ENCODE measurements at places on chromosomes 1 and 21. TPM values are rescaled to one million over a fixed set of nuclear protein-coding genes. Genes with fewer than 3 reads are reported as not detected.

GRCh38 chr21:44285138-44285992, at the start of gene AIRE:
Gene AIRE, plus strand, starts transcription at chr21:44285876. Its CDS starts 131 bp downstream, at chr21:44286007.
- DNase-seq: no peak

- DNase-seq: no peak
Measured at GRCh38 chr1:170520601-170521000, 11.4 kb upstream of the GORAB start.

DNA sequence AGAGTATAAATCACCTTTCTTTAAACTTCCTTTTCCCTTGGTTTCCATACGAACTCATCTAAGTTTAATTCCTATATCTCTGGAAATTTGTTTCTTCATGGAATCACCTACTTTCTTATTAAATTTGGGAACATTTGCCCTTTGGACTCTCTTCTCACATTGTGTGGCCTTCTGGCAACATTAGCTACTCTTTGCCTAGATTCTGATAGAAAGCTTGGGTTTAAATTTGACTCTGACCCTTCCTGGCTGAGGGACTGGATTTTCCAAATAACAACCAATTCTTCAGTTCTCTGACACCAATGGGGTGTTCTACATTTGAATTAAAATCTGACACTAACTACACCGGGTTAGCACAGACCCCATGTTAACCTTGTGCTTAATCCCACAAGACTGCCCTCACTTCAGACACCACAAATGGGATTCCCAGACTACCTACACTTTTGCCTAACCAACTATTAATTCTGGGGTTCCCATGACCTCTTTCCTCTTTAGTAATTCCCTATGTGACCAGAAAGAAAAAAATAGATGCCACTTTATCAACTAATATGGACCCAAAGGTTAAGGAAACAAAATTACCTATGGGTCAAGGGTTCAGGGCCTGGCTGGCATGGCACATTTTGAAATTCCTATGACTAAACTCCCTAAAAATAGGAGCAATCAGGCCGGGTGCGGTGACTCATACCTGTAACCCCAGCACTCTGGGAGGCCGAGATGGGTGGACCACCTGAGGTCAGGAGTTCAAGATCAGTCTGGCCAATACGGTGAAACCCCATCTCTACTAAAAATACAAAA, 9.7 kb upstream of the THEM4 start:
- DNase-seq: no peak

- no peak for DNase-seq
Measured at GRCh38 chr1:21587602-21587953, 78.4 kb downstream of the ALPL start.

Gene EFNA3
- polyA plus RNA-seq: 3.9 TPM

GRCh38 chr1:202343652-202344349, 2.1 kb upstream of the UBE2T start:
- peak; percentile 63 for DNase-seq

Gene AKR7A3
- 0.83 TPM for polyA plus RNA-seq

- no peak for DNase-seq
Measured at GRCh38 chr1:155940993-155941844, at the start of gene RXFP4. Gene RXFP4, plus strand, starts transcription at chr1:155941638. Its CDS starts 72 bp downstream, at chr1:155941710.

- DNase-seq: no peak
Measured at GRCh38 chr21:35609263-35609662, 451.1 kb downstream of the SETD4 start.

DNA sequence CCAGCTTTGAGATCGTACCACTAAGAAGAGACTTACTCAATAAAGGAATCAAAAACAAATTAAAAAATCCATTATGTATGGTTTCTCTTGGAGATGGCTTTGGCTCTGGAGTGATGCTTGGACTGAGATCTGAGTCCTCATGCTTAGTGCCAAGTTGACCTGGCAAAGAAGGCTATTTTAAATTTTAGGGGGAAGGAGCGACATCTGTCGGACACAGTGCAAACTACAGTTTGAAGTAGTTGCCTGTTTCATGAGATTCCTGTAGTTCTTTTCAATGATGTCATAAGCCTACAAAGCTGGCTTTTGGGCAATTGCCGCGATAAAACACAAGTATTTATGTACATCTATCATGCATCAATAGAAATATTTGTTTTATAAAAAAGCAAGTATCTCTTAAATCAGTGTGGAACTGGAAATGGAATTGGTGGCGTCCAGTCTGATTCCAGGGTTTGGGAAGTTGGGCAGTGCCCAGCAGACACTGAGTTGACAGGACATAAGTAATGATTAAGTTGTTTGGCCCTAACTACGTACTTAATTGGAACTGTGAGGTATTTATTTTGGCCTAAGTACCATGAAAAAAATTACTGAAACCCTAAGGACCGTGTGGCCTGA, 50.0 kb downstream of the TBCE start:
- DNase-seq: peak; percentile 72

DNA sequence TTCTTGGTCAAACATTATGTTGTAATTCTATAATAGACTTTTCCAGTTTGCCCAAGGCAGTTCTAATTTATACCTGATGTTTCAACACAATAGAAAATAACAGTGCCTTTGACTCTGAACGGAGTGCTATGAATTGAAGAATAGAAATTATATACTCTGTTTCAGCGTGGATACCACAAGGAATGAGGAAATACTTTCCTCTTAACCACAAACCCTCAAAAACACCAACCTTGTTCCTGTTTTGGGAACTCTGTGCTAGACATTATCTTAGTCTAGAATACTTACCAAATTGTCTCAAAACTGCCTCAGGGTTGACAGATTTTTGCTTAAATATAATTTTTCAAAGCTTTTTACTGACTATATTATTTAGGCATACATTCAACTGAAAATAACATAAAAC, 1629.3 kb downstream of the MRPL39 start:
- DNase-seq: peak; percentile 19

- DNase-seq: no peak
Measured at GRCh38 chr1:9699361-9699760, 47.8 kb downstream of the PIK3CD start.

Gene LCA5L
- 0.44 TPM for polyA plus RNA-seq

DNA sequence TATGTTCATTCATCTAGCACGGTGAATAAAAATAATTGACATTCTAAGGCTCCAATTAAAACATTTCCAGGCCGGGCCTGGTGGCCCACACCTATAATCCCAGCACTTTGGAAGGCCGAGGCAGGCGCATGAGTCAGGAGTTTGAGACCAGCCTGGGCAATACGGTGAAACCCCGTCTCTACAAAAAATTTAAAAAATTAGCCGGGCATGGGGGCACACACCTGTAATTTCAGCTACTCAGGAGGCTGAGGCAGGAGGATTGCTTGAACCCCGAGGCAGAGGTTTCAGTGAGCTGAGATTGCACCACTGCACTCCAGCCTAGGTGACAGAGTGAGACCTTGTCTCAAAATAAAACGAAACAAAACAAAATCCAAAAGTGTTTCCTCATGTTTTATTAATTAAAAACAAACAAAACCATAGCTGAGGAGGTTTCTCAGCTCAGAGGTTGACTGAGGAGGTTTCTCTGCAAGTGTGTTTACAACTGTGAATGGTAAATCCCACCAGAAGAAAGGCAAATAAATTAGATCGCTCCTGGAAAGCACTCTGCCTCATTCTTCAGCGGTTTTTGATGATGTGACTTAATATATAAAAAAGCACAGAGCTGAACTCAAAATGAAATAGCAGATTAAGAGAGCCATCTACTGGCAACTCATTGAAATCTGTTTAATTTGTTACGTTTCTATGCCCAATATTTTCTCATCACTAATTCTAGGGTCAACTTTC, 37.7 kb upstream of the ATG4C start:
- peak; percentile 80 for DNase-seq

DNA sequence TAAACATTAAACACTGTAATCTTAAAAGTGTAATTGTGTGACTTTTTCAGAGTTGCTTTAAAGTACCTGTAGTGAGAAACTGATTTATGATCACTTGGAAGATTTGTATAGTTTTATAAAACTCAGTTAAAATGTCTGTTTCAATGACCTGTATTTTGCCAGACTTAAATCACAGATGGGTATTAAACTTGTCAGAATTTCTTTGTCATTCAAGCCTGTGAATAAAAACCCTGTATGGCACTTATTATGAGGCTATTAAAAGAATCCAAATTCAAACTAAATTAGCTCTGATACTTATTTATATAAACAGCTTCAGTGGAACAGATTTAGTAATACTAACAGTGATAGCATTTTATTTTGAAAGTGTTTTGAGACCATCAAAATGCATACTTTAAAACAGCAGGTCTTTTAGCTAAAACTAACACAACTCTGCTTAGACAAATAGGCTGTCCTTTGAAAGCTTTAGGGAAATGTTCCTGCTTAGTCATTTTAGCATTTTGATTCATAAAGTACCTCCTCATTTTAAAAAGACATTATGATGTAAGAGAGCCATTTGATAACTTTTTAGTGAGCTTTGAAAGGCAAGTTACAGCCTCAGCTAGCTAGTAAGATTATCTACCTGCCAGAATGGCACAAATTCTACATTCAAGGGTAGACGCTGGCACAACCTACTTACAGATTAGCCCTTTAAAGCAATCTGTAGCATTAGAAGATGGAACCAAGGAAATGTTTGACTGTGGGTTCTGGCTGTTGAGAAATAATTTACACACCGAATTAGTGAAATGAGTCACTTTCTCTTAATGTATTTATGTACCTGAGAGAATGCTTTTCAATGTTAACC, 9.4 kb downstream of the SOD1 start:
- no peak for DNase-seq

GRCh38 chr1:214901718-214902117, 180.8 kb upstream of the KCNK2 start:
- no peak for DNase-seq

GRCh38 chr1:246182149-246182851, 324.8 kb downstream of the SMYD3 start:
- DNase-seq: no peak

DNA sequence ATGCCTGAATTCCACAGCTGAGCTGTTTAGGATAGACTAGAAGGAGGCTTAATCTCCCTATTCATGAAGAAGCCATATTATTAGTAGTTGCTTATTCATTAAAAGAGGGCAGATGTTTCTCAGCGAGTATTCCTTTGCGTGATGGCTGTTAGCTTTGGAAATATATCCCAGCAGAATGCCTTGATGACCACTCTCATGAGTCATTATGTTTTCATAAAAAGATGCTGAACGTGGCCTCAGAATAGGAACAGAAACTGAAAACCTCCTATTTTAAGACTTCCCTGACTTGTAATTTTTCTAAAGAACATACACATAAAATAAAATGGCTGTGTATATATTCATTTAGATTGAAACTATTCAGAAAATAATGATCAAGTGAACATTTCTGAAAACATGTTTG, 9.6 kb upstream of the PLA2G4A start:
- peak; percentile 47 for DNase-seq

GRCh38 chr1:3049905-3050304, 19.1 kb upstream of the PRDM16 start:
- DNase-seq: no peak

GRCh38 chr1:231603598-231604275, 22.9 kb upstream of the DISC1 start:
- peak; percentile 72 for DNase-seq

GRCh38 chr1:27383039-27383605, at the start of gene CD164L2:
Gene CD164L2, minus strand, starts transcription at chr1:27383333. Its CDS starts 94 bp downstream, at chr1:27383239.
- no peak for DNase-seq

DNA sequence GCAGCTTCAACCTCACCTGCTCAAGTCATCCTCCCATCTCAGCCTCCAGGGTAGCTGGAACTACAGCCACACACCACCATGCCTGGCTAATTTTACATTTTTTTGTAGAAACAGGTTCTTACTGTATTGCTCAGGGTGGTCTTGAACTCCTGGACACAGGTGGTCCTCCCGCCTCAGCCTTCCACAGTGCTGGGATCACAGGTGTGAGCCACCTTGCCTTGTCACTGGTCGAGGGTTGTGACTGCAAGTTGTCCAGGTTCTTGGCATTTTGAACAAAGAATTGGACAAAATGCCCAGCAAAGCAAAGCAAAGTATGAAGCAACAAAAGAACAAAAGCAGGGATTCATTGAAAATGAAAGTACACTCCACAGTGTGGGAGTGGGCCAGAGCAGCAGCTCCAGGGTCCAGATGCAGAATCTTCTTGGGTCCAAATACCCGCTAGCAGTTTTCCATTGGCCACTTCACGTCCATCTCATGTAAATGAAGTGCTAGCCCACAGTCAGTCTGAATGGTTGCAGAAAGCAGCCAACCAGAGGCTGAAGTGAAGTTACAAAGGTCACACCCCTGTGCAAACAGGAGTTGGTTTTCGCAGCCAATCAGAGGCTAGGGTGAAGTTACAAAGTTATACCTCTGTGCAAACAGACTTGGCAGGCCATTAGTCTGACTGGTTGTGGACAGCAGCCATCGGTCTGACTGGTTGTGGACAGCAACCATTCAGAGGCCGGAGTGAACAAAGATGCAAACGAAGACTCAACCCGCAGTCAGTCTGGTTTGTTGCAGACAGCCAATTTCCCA, 109.5 kb upstream of the KIF26B start:
- peak; percentile 10 for DNase-seq

DNA sequence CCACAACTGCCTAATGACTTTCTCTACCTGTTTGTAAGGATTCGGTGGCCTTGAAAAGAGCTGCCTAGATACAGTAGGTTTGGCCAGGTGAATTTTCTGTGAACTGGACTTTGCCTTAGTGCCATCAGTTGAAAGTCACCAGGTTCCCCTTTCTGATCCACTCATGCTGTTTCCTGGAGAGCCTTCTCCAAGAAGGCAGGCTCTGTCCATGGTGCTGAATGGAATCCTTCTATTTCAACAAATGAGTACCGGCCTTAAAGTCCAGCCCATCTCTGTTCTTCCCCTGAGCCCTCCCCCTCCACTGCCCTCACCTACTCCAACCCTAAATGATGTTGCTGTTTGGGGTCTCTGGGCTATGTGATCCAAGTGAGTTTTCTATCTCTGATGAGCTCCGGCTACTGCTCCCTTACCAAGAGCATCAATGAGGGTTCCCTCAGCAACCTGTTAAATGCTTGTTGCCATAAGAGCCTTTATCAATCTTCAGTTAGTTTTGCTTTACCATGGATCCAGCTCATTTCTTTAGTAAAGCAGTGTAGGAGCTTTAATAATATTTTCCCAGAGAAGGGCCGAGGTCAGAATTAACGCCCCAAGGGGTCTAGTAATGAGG, 500.4 kb downstream of the PTPRU start:
- peak; percentile 73 for DNase-seq

Gene ZNF281
- polyA plus RNA-seq: 11.0 TPM

DNA sequence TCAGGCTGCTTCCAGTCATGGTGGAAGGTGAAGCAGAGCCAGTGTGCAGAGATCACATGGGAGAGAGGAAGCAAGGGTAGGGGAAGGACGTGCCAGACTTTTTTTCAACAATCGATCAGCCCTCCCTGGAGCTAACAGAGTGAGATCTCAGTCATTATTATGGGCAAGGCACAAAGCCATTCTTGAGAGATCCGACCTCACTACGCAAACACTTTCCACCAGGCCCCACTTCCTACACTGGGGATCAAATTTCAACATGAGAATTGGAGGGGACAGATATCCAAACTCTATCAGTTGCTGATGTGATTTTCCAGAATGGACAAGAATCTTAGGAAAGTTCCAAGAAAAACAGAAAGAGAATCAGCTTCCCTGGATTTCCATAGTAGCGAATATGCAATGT, 60.5 kb downstream of the BACE2 start:
- DNase-seq: no peak

Gene PTPRC
- polyA plus RNA-seq: 3.4 TPM

Gene TRAF3IP3
- polyA plus RNA-seq: 2.2 TPM

Data from muscle of leg (tissue), 16 donors.